Kidney capillary endothelial cell (primary cell): ENCODE measurements at places on chromosomes 1 and 21.
A peak's percentile ranks its signal among the peaks of the same experiment; 100 is the strongest.

DNA sequence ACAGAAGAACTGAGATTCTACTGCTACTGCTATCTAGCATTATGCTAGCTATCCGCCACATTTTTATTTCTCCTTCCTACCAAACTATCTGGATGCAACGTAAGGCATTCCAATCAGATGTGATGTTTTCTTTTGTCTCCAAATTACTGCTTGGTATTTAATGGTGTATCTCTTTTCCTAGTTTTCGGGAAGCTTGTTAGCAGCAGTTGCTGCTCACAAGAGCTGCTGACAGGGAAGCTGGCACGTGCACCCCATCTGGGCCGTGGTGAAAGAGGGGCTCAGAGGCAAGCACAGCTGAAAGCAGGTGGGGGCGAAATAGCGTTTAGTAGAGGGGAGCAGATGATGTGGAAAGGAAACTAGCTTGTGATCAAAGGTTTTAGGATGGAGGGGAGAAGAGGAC is 57.3 kb downstream of the JAK1 start:
- DNase-seq = no peak

GRCh38 chr1:75135573-75136194 is 1.5 kb downstream of the LHX8 start:
- DNase-seq = no peak

DNA sequence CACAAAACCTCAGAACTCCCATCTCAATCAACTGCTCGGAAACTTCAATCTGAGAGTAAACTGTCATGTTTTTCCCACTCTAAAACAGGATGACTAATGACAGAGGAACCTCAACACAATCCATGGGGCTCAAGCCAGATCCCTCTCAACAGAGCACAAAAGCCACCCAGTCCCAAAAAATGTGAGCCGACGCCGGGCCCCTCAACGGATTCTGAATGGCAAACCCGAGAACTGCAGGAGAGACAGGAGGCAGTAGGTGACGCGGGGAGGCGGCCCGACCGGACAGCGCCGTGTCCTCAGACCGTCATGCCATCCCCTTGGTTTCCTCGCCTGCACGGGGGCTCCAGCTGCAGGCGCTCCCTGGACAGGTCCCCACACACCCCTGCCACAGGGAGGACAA is 53.4 kb downstream of the SSBP3 start:
- no peak for DNase-seq

DNA sequence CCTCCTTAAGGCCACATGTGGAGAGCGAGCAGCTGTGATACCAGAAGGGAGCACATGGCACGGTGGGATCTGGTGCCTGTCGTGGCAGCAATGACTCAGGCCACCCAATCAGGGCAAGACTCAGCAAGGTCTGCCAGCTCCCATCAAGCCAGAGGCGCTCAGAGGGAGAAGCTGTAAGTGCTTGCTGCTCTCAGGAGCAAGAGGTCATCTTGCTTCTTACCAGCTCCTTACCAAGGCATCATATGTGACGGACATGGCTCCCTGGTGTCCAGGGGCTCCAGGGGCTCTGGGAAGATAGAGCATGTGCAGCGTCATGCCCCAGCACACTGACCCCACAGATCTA is 72.9 kb downstream of the ITPKB start:
- DNase-seq = no peak

- DNase-seq = no peak
Observed at GRCh38 chr1:194755241-194755994, 1569.0 kb upstream of the B3GALT2 start.

DNA sequence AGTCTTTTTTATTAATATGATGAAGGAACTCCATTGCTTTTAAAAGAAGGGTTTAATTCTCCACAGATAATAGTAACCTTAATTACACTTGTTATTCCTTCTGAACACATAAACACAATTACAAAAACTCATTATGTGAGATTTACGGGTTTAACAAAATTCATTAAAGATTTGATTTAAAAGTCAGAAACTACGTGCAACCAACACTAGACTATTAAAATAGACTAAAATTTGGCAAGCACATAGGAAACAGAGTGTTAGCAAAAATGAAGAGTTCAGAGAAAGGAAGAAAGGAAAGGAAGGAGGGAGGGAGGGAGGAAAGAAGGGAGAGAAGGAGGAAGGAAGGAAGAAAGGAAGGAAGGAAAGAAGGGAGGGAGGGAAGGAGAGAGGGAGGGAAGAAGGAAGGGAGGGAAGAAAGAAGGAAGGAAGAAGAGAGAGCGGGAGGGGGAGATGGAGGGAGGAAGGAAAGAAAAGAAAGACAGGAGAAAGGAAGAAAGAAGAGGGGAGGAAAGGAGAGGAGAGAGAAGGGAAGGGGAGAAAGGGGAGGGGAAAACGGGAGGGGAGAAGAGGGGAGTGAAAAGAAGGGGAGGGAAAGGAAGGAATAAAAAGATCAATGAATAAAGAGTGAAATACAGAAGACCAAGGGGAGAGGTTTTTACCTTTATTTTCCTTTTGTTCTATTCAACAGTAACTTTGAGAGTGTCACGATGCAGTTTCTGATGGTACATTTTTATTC is 123.4 kb upstream of the LYPLAL1 start:
- no peak for DNase-seq

DNA sequence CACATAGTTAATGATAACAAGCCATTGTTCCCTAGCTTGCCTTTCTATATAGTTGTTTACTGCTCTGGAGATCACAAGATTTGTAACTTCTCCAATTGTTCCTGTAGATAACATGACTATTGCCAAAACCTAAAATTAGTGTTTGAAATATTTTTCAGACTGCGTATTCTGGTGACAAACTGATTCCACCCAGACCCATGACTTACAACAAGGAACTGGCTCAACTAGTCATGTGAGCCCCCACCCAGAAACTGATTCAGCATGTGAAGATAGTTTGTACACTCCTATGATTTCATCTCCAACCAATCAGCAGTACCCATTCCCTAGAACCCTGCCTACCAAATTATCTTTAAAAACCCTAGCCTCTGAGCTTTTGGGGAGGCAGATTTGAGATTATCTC is 131.4 kb upstream of the BCL9 start:
- no peak for DNase-seq

GRCh38 chr1:45380125-45380524 is 39.9 kb upstream of the MUTYH start:
- no peak for DNase-seq

- DNase-seq = no peak
Observed at GRCh38 chr1:47779613-47780012, 217.6 kb downstream of the TRABD2B start.

DNA sequence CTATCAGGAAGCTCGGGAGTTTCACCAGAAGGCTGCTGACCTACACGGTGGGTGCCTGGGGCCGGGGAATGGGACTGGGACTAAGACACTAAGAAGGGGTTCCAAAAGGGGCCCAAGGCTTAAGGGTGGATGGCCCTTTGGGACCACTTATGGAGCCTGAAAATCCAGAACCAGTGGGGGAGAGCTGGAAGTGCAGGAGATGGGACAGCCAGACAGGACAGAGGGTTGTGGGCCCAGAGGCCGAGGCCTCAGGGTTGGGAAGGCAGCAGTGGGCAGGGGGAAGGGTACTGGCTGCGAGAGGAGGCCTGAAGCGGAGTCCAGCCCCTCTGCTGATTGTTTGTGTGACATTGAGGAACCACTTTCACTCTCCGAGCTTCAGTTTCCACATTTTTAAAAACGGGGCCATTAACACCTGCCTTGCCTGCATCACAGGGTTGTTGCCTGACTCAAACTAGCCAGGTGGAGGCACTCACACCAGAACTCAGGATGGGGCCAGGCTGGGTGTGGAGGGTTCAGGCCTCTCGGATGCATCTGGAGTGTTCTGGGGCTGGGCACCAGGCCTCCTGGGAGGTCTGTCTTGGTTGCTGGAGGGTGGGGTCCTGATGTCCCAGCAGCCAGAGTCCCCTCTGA is 3.0 kb downstream of the TTC24 start:
- DNase-seq = no peak

- DNase-seq = no peak
Observed at GRCh38 chr1:213600879-213601278, 386.9 kb upstream of the PROX1 start.

DNA sequence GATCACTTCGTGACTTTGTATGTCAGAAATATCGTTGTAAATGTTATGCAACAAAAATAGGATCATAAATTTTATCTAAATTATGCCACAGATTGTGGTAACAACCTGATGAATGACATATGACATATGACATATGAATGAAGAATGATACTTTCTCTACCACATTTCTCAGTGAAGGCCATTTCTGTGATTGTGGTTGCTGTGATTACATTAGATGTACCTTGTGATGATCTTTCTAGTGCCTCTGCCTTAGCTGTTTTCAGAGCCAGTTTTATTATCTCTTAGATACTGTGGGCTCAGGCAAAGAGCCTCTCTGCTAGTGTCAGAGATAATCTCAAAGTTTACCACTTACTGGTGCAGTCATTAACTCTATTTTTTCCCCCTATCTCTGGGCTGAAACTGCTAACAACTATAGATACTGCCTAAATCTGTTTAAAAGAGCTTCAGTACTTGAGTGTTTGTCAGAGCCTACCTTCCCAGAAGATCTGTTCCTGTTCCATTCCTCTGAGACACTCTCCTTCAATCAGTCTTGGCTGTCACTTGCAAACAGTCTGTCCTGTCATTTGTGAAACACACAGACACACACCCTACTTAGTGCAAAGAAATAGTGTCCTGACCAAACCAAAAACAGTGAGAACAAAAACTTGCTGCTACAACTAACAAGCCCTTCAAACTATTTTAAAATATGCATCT is 55.5 kb downstream of the HMCN1 start:
- DNase-seq = no peak

DNA sequence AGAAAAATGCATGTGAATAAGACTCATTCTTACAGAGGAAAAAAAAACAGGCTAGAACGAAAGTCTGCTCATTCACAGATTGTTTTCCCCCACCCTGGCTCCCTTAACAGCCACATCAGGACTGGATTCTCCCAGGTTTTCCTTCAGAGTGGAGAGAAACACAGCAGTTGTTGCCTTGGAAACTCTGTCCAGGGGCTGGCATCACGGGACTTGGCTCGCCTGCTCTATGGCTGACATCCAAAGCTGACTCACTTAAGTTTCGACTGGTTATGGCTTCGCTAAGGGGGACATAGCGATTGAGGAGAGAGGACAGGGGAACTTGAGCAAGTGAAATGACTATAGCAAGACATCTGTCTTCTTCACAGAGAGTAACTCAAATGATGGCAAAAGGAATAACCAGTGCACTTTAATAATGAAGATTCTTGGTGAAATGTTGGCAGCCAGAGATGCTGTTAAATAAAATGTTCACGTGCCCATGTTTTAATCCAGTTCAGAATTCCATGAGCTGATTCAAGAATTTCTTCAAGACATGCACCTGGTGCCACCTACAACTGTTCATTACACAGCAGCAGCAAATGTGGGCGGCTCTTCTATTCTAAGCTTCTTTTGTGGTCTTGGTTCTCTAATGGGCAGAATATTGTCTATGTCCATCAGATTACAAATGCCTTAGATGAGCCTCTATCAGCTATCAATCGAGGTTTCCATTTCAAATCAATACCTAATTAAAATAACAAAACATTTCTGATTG is 21.8 kb downstream of the MIS18A start:
- peak; percentile 41 for DNase-seq

DNA sequence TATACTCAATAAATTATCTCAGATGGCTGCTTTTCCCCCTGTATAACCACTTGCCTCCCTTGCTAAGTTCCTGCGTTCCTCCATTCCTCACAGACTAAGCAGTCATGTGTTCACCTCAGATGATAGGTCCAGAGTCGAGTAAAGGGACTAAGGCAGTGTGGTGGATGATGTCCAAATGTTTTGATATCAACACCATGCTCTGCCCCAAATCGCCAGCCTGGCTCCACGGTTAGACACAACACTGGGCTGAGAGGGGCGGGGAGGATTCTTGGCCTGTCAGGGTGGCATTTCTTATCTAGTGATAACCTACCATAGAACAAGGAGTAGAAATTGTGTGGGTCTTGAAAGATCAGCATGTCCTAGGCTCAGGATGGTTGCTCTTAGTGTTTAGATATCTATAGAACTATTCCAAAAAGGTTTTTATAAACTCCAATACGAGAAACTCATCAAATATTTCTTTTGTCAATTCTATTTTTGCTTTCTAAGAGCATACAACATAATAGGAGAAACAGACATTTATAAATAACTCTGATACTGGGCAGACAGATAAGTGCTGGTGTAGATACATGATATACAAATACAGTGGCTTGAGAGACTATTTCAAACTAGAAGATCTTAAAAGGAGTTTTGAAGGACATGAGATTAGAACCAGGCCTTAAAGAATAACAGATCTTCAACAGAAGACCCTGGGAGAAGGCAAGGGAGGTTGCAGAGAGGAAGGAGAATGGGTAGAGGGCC is 21.5 kb downstream of the GJA5 start:
- no peak for DNase-seq

DNA sequence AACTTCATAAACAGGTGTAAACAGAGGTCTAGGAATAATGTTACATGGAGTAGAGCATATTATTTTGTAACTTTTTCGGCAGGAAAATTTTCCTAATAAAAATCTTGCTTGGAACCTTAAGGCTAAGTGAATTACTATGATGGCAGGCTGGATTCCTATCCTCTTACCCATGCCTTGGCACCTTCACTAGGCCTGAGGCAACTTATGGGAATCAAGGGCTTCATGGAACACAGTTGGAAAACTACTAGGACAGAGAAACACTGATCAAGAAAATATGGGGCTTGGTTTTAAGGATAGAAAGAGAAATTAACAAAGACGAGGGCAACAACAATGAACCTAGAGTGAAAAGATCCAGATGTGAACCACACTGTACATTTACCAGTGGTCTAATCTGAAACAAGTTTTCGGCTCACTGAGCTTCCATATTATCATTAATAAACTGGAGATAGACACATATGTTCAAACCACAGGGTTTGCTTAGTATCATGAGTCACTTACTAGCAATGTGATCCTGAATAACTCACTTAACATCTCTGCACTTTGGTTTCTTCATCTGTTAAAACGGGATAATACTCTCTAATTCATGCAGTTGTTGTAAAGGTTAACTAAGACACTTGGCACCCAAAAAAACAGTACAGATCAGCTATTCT is 68.5 kb downstream of the GPATCH2 start:
- no peak for DNase-seq

DNA sequence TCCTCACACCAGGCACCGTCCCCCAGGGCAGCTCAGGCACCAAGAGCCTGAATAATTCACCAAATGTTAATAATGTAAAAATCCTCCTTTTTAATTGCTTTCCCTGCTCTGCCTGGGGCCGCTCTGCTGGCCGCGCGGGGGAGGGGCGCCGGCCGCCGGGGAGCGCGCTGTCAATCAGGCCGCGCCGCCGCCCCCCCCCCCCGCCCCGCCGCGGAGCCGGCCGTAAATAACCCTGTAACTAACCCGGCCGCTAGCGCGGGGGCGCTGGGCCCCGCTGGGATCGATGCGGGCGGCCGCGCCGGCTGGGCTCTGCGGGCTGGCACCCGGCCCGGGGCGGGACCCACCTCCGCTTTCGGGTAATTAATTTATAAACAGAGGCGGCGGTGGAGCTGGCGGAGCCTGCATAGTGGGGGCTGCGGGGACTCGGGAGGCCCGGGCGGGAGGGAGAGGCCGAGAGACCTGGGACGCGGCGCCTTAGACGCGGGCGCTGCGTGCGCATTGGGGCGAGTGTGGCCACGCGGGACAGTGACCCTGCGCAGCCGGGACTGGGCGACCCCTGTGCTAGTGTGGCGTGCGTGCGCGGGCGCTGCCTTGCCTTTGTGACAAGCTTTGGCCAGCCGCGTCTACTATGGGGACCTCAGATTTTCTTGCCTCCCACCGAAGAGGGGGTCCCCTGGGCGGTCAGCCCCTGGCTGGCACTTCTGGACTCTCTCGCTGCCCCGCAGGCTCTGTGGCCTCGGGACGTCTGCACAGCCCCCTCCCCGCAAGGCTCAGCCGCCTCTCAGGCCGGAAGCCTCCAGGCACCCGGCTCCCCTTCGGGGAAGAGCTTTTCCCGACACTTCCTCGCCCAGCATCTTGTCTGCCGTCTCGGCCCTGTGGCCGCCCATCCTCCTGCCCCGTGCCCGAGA is 16.6 kb downstream of the SAMD11 start:
- no peak for DNase-seq

GRCh38 chr1:98260839-98261238 is 340.0 kb upstream of the DPYD start:
- DNase-seq = no peak
